ENCODE measurements at places on chromosomes 13 and 19. TPM values are rescaled to one million over a fixed set of nuclear protein-coding genes. Genes with fewer than 3 reads are reported as not detected.
A peak's percentile ranks its signal among the peaks of the same experiment; 100 is the strongest.

GRCh38 chr13:76297331-76297730 lies 588.9 kb downstream of the KCTD12 start:
- DNase-seq, result no peak

DNA sequence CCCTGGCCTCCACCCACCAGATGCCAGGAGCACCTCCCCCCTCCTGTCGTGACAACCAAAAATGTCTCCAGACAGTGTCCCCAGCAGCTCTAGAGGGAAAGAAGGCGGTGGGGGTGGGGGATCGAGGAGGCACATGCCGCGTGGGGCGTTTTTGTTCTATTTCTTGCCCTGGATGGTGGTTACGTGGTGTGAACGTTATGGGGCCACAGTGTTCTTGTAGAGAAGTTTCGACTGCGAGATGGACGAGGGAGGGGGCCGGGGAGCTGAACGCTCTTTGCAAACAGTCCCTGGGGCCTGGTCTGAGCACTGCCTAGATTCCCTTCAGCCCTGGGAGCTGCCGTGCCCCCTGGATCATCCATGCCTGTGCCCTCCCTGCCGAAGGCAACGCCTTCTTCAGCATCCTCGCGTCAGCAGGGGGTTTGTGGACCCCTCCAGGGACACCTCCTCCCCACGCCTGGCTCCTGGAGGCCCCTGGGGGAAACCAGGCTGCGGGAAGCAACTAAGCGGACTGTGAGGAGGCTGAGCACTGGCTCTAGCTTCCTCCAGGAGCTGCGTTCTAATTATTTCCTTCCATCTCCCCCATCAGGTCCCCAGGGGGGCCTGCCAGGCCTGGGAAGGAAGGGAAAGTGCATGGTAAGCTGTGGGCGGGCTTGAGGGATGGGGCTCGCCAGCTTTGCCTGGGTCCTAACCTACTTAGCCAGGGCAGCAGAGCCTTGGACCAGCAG lies 131.5 kb downstream of the IER2 start:
- DNase-seq, result peak; percentile 51

DNA sequence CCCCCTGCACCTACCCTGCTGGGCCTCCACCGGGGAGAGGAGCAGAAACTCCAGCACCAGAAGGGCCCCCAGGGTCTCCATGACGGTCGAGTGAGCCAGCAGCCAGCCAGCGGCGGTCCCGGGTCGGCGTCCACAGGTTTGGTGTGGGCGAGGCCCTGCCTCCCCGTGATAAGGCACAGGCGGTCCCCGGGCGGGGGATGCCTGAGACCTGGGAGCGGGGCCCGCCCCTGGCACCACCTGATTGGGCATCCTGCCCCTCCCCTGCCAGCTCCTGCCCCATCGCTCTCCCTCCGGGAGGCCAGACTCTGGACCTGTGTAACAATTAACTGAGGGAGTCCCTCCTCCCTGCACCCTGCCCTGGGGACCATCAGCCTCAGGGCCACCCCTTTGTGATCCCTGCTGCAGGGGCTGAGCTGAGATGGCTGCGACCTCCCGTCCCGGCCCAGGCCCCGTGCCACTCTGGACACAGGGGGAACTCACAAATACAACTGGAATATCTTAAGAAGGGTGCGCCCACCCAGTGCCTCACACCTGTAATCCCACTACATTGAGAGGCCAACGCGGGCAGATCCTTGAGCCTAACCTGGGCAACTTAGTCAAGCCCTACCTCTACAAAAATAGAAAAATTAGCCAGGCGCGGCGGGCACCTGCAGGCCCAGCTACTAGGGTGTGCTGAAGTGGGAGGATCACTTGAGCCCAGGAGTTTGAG lies at the start of gene SMIM24:
SMIM24 (minus strand) TSS at position 143 of the 709 bp plus-strand sequence; CDS start at position 81, 62 bp downstream.
- DNase-seq, result no peak

DNA sequence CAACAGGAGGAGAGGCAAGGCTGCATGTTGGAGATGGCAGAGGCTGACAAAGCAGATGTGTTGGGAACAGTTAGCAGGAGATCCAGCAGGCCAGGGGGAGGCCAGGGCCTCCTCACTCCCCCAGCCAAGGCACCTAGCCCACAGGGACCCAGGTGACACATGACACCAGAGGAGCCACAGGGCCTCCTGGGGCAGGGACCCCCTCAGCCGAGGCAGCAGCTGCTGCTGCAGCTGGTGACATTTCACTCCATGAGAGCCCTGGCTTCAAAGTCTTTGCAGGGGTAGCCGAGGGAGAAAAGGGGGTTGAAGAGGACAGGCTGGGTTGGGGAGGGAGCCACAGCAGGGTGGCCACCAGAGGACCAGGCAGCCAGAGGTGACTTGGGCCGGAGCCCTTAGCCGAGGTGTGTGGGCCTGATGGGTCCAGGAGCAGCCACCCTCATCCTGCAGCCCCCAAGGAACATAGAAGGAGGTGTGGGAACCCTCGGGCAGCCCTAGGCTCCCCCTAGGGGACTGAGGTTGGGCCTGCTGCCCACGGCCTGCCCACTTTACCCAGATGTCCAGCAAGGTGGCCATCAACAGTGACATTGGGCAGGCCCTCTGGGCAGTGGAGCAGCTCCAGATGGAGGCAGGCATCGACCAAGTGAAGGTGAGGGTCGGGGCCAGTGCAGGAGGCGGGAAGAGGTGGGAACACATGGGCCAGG lies at the start of gene GNG14:
GNG14 (plus strand) TSS at position 503 of the 701 bp plus-strand sequence; CDS start at position 554, 51 bp downstream.
- no peak for DNase-seq

Gene PRTN3
- total RNA-seq, result 1.2 TPM

Gene UPK1A
- not detected for total RNA-seq
